ENCODE measurements at places on chromosomes 4 and X.

DNA sequence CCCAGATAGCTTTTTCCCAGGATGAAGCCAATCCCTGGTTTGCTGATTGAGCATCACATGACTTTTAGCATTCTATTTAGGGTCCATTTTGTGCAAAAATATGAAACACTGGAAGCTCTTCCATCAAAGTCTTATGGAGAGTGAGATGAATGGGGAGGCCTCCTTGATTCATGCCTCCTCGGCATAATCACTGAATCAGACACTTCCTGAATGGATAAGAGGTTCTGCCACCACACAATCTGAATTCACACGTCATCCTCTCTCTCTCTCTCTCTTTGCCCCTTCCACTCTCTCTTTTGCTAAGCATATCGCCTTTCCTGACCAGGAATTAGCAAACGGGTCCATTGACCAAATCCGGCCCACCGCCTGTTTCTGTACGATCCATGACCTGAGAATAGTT, 68.7 kb downstream of the CRMP1 start:
- no peak for DNase-seq

DNA sequence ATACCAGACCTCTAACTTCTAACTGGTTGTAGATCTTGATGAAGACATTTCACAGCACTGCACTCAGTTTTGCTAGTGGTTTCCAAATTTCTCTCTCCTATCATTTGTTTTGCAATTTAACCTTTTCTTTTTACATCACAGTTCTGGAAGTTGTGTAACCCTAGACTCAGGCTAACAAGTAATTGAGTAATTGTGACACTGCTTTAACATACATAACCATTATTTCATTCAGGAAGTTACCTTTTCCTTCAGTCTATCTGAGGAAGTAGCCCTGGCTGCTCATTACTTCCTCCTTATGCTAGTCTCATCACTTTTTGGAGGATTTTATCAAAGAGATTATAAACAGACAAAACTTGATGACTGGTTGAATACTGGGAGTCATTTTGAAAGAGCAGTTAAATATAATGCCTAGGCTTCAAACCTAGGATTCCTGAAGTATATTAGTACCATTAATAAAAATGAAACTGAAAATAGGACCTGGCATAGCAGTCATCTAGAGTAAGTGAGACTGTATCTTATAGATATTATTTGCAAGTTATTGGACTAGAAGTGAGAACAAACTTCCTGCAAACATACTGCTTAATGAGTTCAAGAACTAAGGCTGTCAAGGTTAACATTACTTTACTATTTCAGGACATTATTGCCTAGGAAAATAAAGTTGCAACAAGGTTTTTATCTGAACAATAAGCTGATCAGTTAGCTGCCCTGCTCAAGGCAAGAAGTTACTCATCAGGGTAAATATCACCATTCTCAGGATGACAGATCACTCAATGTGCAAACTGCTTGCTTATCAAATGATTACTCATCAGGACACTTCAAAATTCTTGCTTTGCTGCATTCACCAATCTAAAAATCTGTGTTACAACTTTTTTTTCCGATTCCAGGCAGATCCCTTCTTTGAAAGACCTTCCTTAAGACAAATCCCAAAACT, 25.6 kb upstream of the TEX13C start:
- no peak for DNase-seq

DNA sequence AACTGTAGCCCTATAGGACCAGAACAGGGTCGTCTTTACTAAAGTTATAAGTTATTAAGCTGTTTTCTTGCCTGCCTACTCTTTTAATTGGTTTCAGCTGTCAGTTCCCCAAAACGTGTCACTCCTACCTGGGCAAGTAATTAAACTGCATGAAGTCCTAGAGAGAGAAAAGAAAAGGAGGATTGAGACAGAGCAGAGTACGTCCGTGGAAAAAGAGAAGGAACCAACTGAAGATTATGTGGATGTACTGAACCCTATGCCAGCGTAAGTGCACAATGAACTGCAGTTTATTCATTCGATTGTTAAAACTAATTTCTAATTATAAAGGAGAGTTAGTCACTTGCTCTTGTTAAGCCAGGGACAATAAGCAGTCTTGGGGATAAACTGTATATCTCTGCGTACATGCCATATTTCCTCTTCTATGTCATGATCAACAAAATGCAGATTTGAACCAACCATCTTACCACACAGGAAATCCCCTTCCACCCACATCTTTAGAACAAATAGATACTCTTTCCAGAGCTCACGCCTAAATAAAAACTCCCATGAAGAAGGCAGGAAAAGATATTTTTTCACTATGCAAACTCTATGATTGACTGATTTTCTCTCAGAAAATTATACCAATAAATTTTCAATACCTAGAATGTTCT, 22.8 kb downstream of the STAP1 start:
- no peak for DNase-seq

DNA sequence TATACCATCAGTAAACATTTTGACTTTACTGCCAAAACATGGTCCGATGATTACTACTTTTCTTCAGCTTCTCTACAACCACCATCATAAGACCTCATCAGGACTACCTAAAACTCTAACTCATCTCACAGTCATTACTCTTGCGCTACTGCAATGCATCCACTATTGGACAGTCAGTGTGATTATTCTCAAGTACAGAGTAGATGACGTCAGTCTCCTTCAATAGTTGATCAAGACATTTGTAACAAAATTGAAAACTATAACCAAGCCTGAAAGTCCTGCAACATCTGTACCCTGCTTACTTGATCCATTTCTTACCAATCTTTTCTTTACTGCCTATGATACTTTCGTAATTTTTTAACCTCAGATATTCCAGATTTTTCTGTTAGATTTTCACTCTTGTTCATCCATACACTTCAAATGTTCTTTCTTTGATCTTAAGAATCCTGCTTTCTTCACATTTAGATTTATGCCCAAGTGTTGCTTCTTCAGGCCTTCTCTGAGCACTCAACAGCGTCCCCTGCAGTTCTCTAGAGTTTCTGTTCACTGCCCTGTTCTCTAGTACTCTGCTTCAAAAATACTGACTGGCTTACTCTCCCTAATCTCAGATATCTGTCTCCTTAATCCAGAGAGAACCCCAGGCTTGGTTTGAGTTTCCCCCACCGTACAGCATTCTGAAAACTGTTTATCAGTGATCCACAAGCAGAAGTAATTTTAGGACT, 1517.6 kb downstream of the STIM2 start:
- no peak for DNase-seq

GRCh38 chr4:150997141-150997540, 17.9 kb downstream of the LRBA start:
- no peak for DNase-seq

- no peak for DNase-seq
These were observed 42.3 kb upstream of the CCSER1 start for GRCh38 chr4:90084967-90085295.

- DNase-seq = no peak
These were observed 43.3 kb upstream of the HAND2 start for GRCh38 chr4:173573286-173573685.

- no peak for DNase-seq
These were observed 6.6 kb upstream of the CXXC4 start for GRCh38 chr4:104501290-104501689.

DNA sequence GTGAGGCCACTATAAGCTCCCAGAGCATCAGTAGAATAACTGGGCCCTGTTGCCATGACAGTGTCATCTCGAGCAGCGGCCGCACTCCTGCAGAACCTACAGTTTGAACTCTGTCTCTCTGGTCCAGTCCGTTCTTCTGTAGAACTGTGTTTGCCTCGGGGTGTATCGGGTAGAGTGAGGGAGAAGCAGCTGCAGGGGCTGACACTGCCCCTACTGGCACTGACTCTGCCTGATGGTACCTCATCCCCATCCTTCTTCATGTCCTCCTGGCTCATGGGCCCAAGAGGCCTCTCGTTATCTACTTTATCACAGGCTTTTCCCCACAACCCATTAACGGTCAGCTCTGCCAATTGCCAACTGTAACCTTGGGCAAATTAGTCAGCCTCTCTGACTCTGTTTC, 96.5 kb downstream of the NPNT start:
- no peak for DNase-seq

DNA sequence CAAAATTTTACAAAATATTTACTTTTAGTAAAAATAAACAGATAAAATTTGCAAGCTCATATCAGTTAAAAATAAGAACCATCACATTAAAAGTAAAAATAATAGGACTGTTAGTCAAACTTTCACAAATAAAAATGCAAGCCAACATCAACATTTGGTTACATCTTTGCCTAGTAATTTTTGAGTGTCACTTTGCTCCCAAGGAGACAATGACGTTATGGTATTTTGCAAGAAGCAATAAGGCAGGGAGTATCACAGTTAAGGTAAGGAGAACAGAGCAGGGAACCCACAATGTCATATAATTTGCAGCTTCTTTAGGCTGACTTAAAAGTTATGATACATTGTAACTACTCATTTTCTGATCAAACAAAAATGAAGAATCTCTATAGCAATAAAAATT, 98.7 kb downstream of the ATP8A1 start:
- no peak for DNase-seq

DNA sequence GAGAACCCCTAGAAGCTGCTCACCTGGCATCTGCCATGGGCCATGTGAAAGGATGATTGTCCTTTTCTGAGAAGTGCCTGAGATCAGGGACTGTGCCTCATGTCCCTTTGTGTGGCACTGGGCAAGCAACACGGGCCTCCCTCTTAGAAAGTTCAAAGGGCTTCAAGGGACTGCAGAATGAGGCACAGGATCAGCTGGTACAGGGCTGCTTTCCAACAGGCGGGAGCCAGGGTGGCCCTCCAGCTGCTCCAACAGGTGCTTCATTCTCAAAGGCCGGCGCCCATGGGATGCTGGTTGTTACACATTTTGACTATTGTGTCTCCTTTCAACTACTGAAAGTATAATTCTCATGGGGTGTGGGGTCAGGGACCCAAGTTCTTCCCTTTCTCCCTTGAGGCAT, 114.7 kb downstream of the ENPP6 start:
- DNase-seq = no peak

- DNase-seq = no peak
These were observed 51.3 kb upstream of the MAP3K15 start for GRCh38 chrX:19566359-19567222.

- DNase-seq = no peak
These were observed 118.4 kb downstream of the AFF1 start for GRCh38 chr4:87053176-87053658.

- DNase-seq = no peak
These were observed 11.3 kb downstream of the BLOC1S4 start for GRCh38 chr4:6727081-6727942.

DNA sequence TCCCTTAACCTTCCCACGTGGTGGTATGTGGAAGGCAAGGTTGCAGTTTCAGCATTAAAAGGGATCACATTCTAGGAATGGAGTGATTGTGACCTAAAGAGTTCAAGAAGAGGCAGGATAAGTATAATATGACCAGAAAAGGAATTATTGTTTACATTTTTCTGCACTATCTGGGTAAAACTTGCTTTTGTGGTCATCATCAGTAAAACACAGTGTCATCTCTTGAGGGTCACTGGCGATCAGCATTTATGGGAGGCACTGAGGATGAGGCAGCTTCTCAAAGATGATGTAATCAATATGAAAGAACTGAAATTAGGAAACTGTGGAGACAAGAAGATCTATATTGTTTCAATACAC, 88.7 kb downstream of the CFAP299 start:
- no peak for DNase-seq

DNA sequence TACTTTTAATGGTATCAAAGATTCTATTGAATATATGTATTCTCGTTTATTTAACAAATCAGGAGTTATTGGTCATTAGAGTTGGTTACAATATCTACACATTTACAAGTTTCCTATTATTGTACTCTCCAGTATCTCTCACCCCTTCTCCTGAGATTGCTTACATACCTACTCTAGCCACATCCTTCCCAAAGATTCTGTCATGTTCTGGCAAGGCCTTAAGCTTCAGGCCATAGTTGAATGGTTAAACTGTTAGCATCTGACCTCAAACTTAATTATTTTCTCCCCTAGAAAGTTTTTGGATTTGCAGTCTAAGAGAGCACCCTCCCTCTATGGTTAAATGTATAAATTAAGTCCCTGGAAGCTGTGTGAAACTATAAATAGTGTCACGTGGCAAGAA, 784.2 kb downstream of the GLUD2 start:
- no peak for DNase-seq

GRCh38 chr4:62898115-62898514, 1511.1 kb downstream of the TECRL start:
- no peak for DNase-seq

GRCh38 chr4:70613306-70614183, 15.0 kb upstream of the ENAM start:
- no peak for DNase-seq

- DNase-seq = no peak
These were observed 124.2 kb upstream of the ZIC3 start for GRCh38 chrX:137441711-137442110.

- no peak for DNase-seq
These were observed 45.3 kb downstream of the SLC9A6 start for GRCh38 chrX:136030303-136031191.

DNA sequence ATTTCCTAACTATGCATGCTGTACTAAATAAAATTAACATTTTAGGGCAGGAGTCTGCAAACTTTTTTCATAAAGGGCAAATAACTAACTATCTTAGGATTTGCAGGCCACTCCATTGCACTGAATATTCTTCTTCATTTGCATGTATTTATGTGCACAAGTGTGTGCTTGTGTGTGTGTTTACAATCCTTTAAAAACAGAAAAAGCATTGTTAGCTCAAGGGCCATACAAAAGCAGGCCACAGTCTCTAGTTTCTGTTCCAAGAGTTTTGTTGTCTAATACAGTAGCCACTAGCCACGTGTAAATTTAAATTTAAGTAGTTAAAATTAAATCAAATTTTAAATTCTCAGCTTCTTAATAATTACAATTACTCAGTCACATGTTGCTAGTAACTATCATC, 621.8 kb downstream of the TMA16 start:
- DNase-seq = no peak

DNA sequence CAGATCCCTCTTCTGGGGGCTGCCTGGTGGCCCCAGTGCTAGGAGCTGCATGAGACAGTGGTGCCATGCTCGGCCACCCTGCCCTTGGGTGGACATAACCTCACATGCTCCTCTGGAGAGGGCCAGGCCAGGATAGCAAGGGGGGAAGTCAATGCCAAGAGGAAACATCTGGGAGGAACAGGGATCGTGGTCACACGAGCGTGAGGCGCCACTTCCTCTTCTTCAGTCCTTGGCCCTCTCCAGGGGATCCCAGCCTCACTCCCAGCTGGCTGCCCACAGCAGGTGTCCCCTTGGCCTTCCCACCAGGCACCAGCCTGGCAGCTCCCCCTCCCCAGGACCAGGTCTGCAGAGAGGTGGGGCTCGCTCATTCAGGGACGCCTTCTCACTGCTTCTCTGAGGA, 28.6 kb downstream of the TBC1D14 start:
- no peak for DNase-seq

GRCh38 chr4:8118035-8118434, 40.6 kb downstream of the ABLIM2 start:
- DNase-seq = no peak

DNA sequence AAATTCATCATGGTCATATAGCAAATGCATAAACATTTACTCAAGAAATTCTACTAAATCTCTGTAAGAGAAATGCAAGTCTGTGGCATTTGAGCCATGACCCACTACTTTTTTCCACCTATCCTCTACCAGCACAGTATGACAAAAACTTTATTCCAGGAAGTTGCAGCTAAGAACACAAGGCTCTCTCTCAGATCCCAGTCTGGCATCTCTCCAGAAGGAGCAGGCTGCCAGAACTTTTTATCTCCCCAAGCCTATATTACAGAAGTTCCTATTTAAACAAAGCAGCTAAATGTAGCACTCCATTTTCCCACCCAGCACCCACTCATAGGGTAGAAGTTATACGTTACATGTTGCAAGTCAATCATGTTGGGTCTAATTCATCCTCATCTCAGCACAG, 49.3 kb upstream of the EPGN start:
- DNase-seq = no peak
